ENCODE measurements at places on chromosomes 1 and 21.
A peak's percentile ranks its signal among the peaks of the same experiment; 100 is the strongest.

- no peak for DNase-seq
These were observed 204.4 kb downstream of the TRABD2B start for GRCh38 chr1:47792779-47793178.

DNA sequence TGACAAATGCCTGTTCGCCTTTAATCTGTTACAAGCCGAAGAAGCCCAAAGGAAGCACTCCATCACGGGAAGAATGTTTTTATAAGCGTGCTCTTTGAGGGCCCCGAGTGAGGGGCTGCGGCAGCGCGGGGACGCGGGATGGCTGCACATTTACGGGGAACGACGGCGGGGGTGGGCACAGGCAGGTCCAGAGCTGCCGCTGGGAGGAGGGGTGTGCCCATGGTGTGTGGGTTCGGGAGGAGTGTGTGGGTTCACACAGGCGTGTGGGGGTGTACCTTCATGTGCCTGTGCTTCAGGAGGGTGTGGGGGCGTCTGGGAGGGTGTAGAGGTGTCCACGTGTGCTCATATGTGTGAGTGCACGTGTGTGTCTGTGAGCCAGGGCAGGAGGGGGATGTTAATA is 155.9 kb upstream of the ZC3H12A start:
- DNase-seq = no peak

GRCh38 chr1:181538836-181539235 is 55.5 kb downstream of the CACNA1E start:
- no peak for DNase-seq

DNA sequence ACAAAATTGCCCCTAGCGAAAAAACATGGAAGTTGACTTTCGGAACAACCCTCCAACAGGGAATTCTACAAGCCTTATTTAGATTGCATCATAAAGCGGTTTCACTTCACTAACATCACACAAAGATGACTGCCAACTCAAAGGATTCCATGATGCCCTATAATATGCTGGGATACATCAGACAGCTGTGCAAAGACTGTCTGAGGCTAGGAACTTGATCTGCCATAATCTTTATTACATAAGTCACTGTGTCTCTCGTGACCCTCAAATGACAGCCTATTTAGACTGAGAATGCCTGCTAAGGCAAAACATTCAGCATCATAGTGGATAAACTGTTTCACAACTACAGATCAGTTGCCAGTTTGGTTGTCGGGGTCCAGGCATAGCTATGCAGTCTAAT is 23.8 kb downstream of the FH start:
- DNase-seq = no peak

- peak; percentile 89 for DNase-seq
These were observed 7.7 kb downstream of the ARHGEF2 start for GRCh38 chr1:155970531-155971167.
